A549 (cell line): ENCODE measurements at places on chromosomes 6 and 20.

- no peak for DNase-seq
These were observed 365.2 kb downstream of the SYNE1 start for GRCh38 chr6:152271776-152272464.

- peak; percentile 32 for DNase-seq
These were observed 278.4 kb downstream of the LRFN2 start for GRCh38 chr6:40308533-40309306.

DNA sequence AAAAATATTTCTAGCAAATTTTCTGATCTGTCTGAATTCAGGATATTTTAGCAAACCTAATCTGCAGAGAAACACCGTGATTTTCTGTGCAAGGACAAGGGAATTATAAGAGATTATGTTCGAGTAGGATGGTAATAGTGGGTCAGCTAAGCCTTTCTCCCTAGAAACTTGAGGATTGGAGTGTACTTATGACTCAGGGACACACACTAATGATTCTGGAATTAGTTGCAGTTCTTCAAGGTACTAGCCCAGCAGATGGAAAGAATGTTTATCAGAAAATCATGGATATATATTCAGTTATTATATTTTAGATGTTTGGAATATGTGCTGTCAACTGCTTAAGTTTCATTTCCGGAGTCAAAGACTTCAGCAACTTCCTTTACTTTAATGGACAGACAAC is 177.1 kb upstream of the MAP3K7 start:
- no peak for DNase-seq

DNA sequence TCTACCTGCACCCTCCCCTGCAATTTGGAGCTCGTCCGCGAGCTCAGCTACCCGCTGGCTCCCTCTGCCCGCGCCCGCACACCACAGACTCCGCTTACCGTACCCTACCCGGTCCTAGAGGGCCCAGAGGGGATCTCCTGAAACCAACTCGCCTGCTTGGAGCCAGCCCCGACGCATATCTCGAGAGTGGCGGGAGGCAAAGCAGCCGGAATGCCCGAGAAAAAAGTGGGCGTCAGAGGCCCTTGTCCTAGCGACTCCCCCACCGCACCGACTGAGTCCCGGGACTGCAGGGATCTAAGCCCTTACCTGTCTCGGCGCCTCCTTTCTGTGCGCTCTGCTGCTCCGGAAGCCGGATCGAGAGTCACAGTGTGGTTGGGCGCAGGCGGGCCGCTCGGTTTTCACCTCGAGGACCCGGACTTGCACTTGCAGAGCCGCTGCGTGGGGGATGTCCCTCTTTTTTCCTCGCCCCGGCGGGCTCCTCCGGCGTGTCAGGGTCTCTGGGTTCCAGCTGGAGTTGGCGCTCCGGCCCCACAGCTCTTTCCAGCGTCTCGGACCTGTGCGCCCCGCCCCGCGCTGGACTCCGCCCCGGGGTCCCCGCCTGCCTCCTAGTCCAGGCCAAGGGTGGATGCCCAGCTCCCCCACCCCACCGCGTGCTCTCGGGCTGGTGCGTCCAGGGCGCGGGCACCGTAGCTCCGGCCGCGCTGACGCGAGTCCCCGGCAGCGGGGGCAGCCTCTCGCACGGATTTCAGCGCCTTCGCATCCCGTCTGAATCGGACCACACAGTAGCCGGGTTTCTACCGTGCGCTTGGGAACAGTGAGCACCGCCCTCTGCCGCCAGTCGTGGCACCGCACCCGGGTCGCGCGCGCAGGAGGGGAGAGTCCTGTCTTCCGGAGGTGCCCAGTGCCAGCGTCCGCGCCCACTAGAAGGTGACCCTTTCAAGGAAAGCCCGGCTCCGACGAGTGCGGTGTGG is at the start of gene PROKR2:
Gene PROKR2, minus strand, starts transcription at position 767 of the 971 bp plus-strand sequence. CDS start 2,585 bp downstream, outside the sequence.
- no peak for DNase-seq

DNA sequence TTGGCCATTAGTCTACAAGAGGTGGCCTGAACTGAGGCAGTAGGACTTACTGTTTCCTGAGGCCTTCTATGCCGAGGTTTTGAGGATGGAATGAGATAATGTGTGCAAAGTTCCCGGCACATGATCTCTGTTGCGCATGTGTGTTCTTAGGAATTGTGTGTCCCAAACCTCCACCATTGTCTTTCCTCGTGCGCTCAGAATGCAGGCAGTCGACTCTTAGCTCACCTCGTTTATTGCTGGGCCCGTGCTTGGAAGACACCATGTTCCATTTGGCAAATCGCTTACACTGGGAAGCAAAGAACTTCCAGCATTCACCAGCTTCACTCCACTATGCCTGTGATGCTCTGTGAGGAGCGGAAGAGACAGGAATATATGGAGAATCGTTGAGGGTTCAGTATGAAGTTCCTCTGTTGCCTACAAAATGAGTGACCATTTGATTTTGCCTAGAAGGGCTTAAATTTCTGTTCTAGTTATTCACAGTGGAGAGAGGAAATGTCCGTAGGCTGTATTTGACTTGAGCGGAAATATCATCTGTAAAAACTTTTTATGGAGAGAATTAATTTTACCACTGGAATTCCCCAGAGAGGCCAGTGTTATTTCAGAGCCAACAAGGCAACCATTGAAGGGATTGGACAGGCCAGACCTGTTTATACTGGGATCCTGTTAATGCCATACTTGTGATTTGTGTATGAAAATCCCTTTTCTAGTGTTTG is 75.7 kb upstream of the CLDN20 start:
- DNase-seq = no peak

- no peak for DNase-seq
These were observed 5.2 kb upstream of the GOPC start for GRCh38 chr6:117607511-117607910.

GRCh38 chr6:155701342-155701741 is 245.7 kb upstream of the NOX3 start:
- no peak for DNase-seq
